ENCODE measurements at places on chromosomes 3 and 15.

GRCh38 chr3:172938788-172939187 lies 188.3 kb downstream of the ECT2 start:
- DNase-seq = no peak

DNA sequence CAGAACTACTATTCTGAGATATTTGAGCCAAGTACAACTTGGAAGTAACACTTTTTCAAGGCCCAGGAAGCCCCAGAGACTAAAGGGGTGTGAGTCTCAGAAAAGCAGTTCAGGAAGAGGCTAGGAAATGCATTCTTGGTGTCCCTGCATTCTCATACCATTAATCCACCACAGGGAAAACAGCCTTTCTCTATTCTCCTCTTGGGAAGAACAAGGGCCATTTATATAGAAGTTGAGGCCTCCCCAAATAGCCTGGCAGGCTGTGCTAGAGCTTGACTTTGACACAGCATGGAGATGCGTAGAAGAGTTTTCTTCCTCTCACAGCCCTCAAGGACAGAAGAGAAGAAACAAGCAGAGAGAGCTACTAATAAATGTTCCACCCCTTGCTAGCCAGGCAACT lies 5.5 kb upstream of the NR2C2 start:
- DNase-seq = no peak

GRCh38 chr15:38216763-38217162 lies 35.9 kb upstream of the SPRED1 start:
- DNase-seq = no peak

DNA sequence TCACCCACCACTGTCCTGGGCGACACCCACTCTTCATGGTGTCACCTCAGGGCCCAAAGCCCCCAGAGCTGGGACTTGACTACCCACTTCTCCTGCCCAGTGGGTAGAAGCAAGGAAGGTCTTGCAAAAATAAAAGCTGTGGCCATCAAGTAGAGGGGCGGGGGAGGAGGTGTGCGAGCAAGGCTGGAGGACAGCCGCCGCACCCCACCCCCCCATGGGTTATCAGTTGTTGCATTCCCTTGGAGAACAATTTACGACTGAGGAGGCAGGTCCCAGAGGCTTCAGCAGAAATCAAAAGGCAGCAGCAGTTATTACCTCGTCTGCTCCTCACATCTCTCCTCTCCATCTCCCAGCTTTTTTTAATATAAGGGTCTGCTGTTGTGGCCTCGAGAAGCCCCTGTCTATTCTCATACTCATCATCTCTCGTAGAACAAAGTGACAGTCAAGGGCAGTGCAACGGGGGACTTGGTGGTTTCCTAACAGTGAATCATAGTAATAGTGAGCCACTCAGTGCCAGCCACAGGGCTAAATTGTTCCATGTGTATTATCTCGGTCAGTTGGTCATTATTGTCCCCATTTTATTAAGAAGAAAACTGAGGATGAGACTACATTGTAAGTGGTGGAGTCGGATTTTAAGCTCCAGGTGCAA lies 116.4 kb downstream of the PDCD6IP start:
- DNase-seq = no peak

DNA sequence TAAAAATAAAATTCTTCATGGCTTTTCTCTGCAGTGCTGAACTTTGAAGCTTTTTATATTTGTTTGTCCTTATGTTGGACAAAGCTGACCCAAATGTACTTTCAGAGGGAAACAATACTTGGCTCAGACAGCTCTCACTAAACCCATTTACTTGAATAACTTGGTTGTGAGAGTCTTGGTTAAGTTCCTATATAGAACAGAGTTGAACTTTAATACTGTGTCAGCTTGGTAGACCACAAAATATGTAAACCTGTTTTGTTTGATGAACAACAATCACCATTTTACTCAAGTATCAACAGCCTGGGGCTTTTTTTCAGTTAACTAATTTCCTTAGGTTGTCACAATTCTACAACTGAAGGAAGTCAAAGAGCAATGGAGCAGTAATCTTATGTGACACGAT lies 211.9 kb downstream of the CADM2 start:
- DNase-seq = no peak

- no peak for DNase-seq
Observed at GRCh38 chr3:30894521-30895251, at the start of gene GADL1. GADL1 (minus strand) TSS chr3:30894661; CDS start chr3:30894614, 47 bp downstream.

DNA sequence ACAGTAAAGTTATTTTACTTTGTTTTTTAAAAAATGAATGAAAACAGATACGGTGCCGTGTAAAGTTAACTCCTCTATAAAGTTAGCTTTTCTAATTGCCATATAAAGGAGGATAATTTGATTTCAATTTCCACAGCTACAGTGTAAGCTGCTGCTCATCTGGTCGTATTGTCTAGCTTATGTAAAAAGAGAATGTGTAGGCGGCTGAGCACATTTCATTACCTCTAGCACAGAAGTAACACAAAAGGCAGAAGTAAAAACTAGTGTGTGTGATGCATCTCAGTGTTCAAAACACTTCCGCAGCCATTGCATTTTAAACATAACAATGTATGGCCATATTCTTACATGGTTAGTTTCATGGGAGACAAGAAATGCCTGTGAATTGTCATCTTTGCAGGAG lies 105.0 kb upstream of the P2RY1 start:
- no peak for DNase-seq

- no peak for DNase-seq
Observed at GRCh38 chr3:137191133-137191923, 233.5 kb downstream of the IL20RB start.

DNA sequence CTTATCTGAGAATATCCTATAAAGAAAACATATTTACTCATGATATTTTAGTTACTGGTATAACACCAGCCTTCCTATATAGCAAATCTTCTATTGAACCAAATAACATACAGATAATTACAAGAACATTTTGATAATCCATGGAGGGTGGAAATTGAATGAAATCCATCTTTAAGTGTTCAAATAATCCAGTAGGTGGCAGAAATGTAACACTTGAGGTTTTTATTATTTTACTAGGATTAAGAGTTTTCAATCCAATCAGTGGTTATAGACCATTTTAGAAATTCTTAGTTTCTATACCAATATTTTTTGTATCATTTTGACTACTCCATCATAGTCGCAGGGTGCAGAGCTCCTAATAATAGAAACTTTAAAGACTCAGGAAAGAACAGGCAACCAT lies 101.9 kb upstream of the KCNH8 start:
- DNase-seq = no peak

DNA sequence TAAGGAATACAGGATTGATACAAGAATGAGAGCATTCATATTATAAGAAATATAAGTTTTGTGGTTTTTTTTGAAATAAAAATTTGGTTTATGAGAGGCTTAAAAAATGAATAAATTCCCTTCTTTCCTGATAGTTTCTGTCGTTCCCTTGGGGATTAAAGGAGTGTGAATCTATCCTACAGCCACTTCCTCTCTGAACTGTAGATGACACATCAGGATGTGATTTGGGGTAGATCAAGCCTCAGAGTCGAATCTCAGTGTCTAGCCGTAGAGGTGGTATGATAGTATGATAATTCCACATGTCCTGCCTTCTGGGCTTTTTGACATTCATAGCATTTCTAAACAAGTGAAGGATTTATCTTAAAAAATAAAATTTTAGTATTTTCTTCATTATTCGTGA lies 343.1 kb downstream of the LPP start:
- DNase-seq = no peak

- DNase-seq = no peak
Observed at GRCh38 chr3:25080461-25080860, 347.6 kb upstream of the RARB start.

GRCh38 chr15:81839387-81839786 lies 206.4 kb downstream of the MEX3B start:
- no peak for DNase-seq

DNA sequence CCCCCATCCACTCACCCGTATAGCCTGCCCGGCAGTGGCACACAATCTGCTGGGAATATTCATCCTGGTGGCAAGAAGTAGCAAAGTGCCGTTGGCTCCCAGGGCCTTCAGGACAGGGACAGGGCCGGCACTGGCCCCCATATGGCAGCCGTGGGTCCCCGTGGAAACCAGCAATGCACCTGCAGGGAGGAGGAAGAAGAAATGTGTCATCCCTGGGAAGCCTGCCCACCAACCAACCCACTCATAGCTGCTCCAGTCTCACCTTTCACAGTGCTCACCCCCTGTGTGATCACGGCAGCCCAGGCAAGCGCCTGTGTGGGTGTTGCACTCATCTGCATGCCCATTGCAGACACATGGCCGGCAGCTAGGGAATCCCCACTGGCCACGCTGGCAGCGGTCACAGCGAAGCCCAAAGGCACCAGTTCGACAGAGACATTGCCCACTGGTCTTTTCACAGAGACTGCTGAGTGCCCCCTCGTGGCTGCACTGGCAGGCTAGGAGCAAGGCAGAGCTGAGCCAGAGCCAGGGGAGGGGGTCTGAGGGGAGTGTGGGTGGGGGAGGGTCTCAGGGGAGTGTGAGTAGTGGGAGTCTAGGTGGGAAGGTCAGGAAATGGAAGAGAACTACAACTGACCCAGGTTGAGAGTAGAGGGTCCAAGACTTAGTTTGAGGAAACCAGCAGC lies 4.5 kb upstream of the USP19 start:
- DNase-seq = no peak

GRCh38 chr15:87669846-87670245 lies 586.7 kb downstream of the NTRK3 start:
- DNase-seq = no peak

- DNase-seq = no peak
Observed at GRCh38 chr3:156373095-156373494, 181.8 kb downstream of the SSR3 start.

DNA sequence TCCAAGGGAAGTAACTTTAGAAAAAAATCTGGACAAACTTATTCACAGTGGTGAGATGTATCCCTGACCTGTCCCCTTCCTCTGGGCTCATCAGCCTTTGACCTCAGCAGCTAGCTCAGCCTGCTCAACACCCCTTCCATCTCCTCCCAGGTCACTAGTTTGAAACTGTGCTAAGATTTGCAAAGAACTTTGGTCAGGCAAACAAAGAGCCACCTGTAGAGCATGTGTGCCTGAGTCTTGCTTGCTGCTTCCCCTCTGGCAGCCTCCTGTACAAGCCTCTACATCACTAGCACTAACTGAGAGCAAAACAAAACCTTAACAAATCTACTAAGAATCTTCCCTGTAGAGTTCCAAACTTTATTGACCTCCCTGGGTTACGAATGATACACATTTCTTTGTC lies 43.9 kb downstream of the NR1I2 start:
- DNase-seq = no peak

DNA sequence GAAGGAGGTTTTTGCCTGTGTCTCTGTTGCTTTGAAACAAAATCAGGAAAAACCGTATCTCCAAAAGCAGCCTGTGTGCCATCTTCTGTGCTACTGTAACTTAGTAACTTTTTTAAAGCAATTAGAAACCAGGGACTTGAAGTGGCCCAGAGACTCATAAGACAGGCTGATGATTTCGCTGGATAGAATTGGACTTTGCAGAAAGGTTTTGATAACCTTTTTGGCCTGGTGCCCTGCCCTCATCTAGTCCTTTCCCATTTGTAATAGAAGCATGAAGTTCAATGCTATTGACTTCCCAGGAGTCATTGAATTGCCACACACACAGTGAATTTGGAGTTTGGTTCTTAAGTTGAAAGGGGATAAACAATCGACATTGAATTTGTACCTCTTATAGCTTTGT lies 157.2 kb downstream of the PTPRG start:
- DNase-seq = no peak

GRCh38 chr15:52185151-52185561 lies 6.0 kb downstream of the GNB5 start:
- no peak for DNase-seq
